ENCODE measurements at places on chromosomes 1 and 21.

- no peak for DNase-seq
These were observed 7.7 kb downstream of the LRRC71 start for GRCh38 chr1:156928043-156928602.

DNA sequence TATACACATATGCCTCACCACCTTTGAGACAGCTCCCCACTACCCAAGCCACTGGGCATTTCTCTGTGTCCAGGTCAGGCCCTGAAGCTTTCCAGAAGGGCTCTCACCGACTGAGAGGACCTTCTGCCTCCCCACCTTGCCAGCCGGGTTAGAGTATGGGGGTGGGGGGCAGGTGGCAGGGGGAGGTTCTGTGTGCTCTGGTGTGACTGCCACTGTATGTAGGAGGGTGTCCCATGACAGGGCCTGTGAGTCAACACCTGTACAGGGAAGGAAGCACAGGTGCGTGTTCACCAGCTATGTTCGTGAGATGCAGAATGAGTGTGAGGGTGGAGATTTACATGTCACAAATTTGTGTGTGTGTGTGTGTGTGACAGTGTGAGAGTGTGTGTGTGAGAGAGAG lies 7.0 kb downstream of the AHDC1 start:
- no peak for DNase-seq

DNA sequence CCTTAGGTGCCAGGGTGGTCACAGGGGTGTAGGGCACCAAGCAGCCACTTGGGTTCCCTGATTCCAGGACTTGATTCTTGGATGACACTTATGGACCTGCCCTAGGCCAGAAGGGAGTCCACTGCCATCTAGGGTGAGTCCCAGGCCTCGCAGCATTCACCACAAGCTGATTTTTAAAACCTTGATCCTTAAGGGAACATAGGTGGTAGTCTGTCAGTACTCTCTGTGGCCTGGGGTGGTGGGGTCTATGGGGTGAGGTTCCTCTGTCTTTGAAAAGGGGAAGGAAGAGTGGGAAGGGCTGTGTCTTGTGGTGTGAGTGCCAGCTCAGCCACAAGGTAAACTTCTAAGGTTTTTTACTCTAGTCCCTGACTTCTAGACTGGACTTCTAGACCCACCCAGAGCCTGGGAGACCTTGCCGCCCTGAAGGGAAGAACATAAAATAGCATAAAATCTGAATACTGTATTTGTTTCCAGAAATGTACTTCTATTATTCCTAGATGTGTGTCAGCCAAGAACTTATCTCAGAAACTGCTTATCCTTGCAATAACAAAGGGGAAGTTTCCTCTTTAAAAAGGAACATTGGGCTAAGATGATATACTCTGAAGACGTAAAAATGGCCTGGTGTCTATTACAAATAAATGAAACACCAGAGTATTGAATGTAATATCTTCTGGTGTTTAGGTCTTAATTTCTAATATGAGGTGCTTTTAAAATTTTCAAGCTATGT lies 757.3 kb downstream of the LTN1 start:
- DNase-seq: no peak

DNA sequence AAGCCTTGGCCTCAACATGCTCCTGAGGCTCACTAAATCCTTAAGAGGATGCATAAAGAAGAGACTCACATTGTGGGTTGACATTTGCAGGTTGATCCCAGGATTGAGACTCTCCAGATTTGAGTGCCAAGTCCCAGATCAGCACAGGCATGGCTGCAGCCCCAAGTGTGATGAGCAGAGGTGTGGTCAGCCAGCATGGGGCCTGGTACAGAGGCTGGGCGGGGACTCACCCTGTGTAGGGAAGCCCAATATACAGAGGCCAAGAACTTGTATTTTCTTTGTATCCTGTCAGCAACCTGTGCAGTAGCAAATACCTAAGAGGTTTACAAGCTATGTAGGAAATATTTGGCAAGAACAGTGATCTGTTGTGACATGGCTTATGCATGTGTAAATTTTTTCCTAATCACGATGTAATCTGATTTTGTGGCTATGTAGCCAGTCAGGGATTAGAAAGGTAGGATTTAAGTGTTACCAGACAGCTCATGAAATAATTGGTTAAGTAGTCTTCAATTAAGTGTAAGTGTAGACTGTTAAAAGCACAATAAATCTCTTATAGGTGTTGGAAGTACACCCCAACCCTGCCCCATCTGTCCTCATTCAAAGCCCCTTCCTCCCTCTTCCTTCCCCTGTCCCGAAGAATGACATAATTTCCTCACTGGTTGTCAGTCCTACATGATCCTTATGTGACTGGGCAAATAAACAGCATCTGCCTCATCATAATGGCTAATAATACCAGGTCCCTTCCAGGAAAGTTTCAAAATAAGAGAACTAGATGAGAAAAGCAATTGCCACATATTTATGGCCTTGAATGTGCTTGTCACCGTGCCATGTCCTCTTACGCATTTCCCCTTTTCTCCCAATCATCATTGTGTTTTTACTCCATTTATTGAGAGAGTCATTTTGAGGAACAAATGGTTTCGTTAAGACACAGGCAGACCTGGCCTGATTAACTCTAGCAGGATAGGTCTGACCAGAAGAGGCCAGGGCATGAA lies 120.9 kb downstream of the HLX start:
- no peak for DNase-seq

- DNase-seq: no peak
These were observed 18.0 kb downstream of the KIAA0319L start for GRCh38 chr1:35539073-35539823.

- DNase-seq: no peak
These were observed 7.4 kb downstream of the RPTN start for GRCh38 chr1:152151646-152152045.
